GM23338 (cell line): ENCODE measurements at places on chromosomes 4 and X. TPM values are rescaled to one million over a fixed set of nuclear protein-coding genes. Genes with fewer than 3 reads are reported as not detected.
A peak's percentile ranks its signal among the peaks of the same experiment; 100 is the strongest.

The PCDH10 gene
- total RNA-seq = 4.0 and 5.6 TPM in 2 replicates

The ZAR1 gene
- total RNA-seq = 0.78 and 1.6 TPM in 2 replicates

The CSAG2 gene
- total RNA-seq = not detected in 2 replicates

The TMPRSS11D gene
- total RNA-seq = not detected in 2 replicates

The CC2D2A gene
- total RNA-seq = 9.4 and 15.8 TPM in 2 replicates

The ATP2B3 gene
- 0.17 and 0.54 TPM in 2 replicates for total RNA-seq

The ARAP2 gene
- total RNA-seq = 0.39 and 4.8 TPM in 2 replicates

The SMR3B gene
- total RNA-seq = not detected in 2 replicates

The SLIT2 gene
- total RNA-seq = 5.6 and 5.7 TPM in 2 replicates

The FANCB gene
- 8.8 and 16.8 TPM in 2 replicates for total RNA-seq

The KLB gene
- total RNA-seq = 0.03 TPM in 1 of 2 replicates, not detected in the other

The CXCL10 gene
- total RNA-seq = not detected in 2 replicates

The TMEM150C gene
- total RNA-seq = 1.9 and 4.0 TPM in 2 replicates

The PWWP3B gene
- total RNA-seq = 0.89 and 1.1 TPM in 2 replicates

The NAA10 gene
- 112 and 136 TPM in 2 replicates for total RNA-seq

DNA sequence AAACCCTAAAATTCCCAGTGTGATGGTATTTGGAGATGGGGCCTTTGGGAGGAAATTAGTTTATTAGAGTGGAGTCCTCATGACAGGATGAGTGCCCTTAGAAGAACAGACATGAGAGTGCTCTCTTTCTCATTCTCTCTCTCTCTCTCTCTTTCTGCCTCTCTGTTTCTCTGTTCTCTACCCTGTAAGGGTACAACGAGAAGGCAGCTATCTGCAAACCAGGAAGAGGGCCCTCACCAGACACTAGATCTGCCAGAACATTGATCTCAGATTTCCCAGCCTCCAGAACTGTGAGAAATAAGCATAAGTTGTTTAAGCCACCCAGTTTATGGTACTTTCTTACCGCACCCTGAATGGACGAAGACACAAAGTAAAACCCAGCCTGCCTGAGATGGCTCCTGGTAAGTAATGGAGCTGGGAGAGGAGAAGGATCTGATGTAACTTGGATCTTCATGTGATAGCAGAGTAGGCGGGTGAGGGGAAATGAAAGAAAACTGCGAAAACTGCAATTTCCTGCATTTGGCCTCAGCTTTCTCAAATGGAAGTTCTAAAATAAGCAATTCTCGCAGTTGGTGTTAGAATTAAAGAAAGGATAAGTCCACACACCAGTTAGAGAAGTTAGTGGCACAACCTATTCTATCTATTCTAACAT is 8.7 kb upstream of the CDS1 start:
- DNase-seq = no peak

DNA sequence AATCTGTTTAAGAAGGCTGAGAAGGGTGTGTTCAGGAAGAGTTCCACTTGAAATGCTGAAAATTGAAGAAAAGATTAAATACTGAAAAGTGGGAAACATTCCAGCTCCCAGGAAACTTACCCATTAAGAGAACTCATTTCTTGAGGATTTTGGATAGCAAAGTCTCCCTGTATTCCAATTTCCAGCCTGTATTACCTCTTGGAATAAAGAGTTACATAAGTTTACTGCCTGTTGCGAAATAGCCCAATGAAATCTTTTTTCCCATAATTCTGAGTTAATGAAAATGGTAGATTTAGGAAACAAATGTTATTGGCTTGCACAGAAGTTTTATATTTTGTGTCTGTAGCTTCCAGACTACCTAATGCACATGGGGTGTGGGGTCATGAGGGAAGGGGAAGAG is 12.0 kb downstream of the NHSL2 start:
- no peak for DNase-seq

DNA sequence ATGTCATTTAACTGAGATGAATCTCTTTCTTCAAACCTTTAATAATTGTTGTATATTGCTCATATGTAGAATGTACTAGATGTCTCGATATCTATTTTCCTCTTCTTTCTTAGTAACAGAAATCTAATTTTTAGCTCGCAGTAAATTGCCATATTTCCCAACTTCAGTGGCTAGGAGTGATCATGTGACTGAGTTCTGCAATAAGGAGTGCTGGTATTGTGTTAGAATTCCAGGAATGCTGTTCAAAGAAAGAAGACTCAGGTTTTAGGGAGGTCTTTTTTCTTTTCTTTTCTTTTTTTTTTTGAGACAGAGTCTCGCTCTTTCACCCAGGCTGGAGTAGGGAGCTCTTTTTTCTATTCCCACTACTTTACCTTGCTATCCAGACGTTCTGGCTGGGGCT is 81.7 kb downstream of the SLC10A7 start:
- peak; percentile 34 for DNase-seq

GRCh38 chr4:1451106-1451751 is 45.0 kb upstream of the NKX1-1 start:
- no peak for DNase-seq

GRCh38 chr4:42482516-42483327 is 85.4 kb downstream of the SHISA3 start:
- DNase-seq = no peak

- DNase-seq = no peak
Measured at GRCh38 chrX:155231163-155231562, 14.9 kb downstream of the VBP1 start.

DNA sequence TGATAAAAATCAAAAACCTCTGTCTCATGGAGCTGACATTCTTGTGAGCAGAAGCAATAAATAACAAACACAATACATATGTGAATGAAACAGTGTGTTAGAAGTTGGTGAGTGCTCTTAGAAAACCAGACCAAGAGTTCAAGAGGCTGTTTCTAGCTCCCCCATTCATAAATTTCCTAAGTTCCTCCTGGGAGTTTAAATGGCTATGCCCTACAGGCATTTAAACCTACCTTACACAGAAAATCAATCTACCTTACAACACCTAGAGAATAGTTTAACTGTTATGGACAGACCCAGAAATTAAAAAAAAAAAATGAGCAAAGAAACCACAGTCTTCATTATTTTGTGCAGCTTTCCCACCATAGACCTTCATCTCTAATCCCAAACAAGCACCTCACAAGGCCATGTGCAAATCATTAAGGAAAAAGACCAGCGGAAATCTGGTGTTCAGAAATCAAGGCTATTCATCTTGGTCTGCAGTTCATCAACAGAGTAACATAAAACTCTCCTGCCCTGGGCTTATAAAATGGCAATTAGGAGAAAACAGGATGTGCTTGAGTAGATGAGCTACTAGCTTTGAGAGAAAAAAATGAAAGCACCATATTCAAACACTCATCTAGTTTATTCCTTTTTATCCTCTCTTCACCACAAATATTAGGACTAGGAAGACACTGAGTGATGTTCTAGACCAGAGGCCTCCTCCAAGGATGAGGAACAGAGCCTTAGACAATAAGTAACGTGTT is 147.2 kb downstream of the SHROOM3 start:
- no peak for DNase-seq

- DNase-seq = no peak
Measured at GRCh38 chr4:183830438-183830985, 74.6 kb upstream of the STOX2 start.

GRCh38 chr4:145876531-145877180 is 62.0 kb downstream of the ZNF827 start:
- no peak for DNase-seq

DNA sequence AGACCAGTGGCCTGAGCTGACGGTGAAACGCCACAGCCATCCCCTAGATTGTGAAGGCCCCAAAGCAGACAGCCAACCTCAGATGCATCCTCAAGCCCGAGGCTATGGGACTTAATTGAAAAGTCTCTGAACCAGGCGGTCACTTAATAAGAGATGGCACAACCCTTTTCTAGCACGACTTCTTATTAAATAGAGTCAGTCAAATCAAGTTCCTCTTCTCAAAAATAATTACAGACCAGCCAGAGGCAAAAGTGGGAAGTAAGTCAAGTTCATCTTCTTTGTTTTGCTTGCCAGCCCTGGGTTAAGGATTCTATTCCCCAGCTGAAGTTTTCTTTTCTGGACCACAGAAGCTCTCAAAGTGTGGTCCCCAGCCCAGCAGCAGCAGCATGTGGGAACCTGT is 9.7 kb upstream of the SH3KBP1 start:
- no peak for DNase-seq

- no peak for DNase-seq
Measured at GRCh38 chrX:1449823-1450149, 2.9 kb downstream of the ASMTL start.

DNA sequence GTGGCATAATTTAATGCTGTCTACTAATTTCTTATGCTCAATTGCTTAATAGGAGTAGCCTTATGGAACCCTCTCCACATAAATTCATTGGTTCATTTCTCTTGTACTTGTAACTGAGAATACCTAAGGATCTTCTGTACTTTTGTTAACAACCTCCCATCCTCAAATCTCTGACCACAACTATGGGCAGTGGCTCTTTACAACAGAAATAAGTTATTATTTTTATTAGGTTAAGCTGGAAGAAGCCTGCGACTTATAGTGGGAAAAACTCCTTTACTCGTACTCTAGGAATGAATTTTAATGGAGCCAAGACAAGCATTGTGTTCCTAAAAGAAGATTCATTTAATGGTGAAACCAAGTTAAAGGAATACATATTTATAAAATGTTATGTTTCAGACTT is 337.1 kb upstream of the CTSO start:
- no peak for DNase-seq

- no peak for DNase-seq
Measured at GRCh38 chr4:114028071-114028470, 48.6 kb upstream of the ARSJ start.

- DNase-seq = peak; percentile 56
Measured at GRCh38 chr4:155403886-155404285, 27.1 kb upstream of the MAP9 start.

- DNase-seq = no peak
Measured at GRCh38 chr4:525660-526059, 26.6 kb downstream of the PIGG start.

DNA sequence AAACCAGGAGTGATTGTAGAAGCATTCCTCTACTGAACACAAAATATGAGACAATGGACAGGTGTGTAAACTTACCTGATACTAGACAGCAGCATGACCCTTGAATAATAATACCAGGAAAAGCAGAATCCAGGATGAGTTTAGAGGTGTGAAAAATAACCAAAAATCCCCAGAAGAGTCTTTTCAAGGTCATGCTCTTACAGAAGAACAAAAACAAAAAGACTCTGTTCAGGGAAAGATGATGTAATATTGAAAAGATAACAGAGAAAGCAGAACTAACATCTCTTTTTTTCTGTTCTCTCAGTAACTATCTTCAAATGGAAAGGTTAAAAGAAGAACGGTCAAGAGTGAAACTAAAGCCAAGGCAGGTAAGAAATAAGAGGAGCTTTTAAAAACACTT is 14.0 kb upstream of the ARHGAP10 start:
- DNase-seq = no peak

DNA sequence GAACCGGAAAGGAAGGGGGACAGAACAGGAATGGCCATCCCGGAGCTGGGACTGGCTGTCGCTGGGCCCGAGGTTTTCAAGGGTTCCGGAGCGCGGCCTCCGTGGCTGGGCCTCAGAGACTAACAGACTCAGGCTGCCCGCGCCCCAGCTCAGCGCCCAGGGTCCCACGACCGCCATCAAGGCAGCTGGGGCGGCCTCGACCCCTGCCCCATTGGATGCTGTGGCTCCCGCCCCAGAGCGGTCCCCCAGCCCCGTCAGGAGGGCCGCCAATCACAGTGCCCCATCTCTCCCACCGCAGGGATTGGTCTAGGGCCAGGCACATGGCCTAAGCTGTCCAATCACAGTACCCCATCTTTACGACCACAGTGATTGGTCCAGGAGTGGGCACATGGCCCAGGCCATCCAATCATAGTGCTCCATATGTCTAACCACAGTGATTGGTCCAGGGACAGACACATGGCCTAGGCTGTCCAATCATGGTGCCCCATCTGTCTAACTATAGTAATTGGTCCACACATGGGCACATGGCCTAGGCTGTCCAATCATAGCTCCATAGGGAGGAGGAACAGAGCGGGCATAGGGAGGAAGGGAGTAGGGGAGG is 105.3 kb upstream of the NKX1-1 start:
- DNase-seq = peak; percentile 62

DNA sequence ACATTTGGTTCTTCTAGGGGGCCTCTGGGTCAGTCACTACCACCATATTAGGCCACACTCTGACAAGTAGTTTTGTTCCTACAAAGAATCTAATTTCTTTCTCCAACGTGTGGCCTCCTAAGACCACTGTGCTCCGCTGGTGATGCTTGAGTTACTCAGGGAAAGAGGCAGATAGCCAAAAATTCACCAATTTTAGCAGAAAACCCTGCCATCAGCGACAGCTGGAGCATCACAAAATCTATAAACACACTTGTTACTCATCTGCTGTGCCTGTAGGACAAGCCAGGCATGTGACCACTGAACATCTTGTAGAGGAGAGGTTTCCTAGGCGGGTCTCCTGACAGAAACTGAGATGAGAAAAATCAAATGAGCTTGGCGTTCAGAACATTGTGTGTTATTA is 105.4 kb downstream of the SYNPO2 start:
- no peak for DNase-seq

- DNase-seq = no peak
Measured at GRCh38 chrX:94744786-94745185, 1070.8 kb downstream of the FAM133A start.

GRCh38 chrX:130393451-130394074 is 8.1 kb upstream of the GPR119 start:
- peak; percentile 67 for DNase-seq

DNA sequence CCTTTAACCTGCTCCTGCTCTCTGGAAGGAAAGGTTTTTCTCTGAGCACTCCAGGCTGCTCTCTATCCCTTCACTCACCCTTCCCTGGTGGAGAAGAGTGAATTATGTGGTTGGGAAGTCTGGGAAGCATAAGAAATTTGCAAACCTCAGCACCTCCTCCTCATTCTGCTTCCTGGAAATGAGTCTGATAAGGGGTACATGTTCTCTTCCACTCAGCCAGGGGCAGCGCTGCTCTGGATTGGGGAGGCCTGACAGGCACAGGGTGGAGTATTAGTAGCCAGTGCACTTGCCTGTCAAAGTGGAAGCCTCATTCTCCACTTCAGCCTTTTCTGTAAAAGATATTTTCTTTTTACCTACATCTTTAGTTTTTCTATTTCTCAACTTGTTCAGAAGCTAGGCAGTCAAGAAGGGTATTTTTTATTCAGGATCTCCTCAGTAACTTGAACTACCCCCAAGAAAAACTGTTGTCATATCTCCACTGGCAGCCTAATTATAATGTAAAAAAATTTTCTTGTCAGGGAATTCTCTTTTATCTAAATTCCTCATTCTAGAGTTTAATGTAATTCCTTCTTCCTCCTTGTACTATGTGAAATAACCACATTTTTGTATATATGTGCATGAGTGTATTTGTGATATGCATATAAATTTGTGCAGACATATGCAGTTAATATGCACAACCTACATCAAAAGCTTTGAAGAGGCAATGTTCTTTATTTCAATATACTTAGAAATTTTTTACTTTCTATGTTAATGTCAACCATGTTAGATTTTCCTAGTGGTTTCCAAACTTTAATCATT is 15.3 kb downstream of the ADAMTS3 start:
- DNase-seq = no peak

DNA sequence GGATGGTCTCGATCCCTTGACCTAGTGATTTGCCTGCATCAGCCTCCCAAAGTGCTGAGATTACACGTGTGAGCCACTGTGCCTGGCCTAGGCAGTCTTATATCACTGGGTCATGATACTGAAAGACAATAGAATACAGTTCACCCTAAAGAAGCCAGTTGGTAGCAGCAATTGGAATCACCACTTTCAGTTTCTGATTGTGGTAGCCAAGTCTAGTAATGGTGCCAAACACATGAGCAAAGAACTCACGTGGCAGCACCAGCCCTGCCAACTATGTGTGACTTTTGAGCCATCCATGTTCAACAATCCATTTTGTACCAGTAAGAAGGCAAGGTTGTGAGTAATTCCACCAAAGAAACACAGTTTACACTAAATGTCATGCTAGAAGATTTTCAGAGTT is 548.4 kb downstream of the KLHL13 start:
- DNase-seq = no peak
